ENCODE measurements at places on chromosomes 13 and 19. TPM values are rescaled to one million over a fixed set of nuclear protein-coding genes. Genes with fewer than 3 reads are reported as not detected.

ZNF599 gene
- 12.1 TPM for total RNA-seq

FXYD1 gene
- 2.0 TPM for total RNA-seq

URAD gene
- not detected for total RNA-seq

DNA sequence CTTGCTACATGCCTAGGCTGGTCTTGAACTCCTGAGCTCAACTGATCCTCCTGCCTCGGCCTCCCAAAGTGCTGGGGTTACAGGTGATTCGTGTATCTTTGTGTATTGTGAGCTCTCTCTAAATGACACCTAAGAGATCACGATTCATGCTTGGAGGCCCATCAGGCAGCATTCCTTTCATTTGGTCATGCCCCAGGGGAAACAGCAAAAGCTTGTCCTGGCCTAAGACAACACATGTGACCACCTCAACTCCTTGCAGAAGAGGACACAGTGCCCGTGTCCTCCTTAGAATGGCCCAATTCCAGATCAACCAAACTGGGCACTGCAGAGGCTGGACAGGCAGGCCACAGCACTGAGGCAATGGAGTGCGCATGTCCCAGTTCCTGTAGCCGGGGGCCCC is 32.5 kb downstream of the ZC3H4 start:
- DNase-seq, result no peak

DNA sequence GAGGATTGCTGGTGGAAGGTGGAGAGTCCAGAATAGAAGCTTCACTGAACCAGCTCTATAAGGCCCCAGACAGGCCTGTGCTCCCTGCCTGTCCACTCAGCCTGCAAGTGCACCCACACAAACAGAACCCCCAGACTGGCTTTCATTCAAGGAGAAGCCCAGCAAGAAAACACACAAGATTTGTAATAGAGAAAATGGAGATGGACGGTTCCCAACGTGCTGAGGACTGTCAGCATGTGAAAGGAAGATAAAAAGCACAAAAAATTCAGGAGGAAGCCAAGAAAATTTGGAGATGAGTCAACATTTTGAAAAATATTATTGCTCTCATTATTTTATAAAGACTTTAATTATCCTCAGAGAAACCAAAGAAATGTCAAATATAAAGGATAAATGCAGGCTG is 218.2 kb upstream of the SLC10A2 start:
- DNase-seq, result no peak

- DNase-seq, result no peak
Measured at GRCh38 chr19:11401808-11402543, 17.1 kb downstream of the RGL3 start.

GRCh38 chr13:90027409-90027808 is 1320.1 kb upstream of the MIR17HG start:
- no peak for DNase-seq

DNA sequence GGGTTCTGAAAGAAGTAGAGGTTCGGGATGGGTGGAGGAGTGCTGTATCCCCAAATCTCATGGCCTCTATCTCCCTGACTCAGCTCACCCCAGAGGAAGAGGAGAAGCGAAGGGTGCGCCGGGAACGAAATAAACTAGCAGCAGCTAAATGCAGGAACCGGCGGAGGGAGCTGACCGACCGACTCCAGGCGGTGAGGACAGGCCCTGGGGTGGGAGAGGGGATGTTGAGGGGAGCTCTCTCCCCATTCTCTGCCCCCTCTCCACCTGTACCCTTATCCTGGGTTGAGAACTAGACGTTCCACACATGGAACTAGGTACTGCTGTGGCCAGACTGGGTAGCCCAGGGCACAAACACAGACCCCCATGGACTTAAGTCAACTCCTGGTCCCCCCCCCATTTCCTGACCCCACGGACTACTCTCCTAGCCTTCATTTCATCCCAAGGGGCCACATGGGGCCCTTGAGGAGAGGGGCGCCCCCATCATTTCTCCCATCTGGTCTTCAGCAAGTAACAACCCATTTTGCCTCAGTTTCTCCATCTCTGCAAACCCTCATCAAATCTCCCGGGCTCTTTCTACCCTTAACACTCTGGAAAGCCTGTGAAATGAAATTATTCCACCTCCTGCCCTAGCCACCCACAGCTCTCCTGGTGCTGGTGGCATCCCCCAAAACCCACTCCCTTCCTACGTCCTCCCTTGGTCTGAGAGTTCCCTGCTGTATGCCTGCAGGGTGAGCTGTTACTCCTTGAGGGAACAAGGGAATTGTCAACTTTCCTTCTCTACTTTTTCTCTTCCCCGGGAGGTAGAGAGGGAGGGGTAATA is 3.5 kb downstream of the FOSB start:
- DNase-seq, result no peak

- no peak for DNase-seq
Measured at GRCh38 chr13:80717776-80718175, 376.9 kb upstream of the SPRY2 start.

- DNase-seq, result no peak
Measured at GRCh38 chr19:43300876-43301765, 31.8 kb upstream of the PSG9 start.

- DNase-seq, result no peak
Measured at GRCh38 chr19:54436628-54437252, 12.3 kb upstream of the LENG8 start.

GRCh38 chr13:20717581-20718542 is 14.4 kb downstream of the IL17D start:
- no peak for DNase-seq

- DNase-seq, result no peak
Measured at GRCh38 chr13:94342436-94343242, 136.8 kb downstream of the DCT start.

DNA sequence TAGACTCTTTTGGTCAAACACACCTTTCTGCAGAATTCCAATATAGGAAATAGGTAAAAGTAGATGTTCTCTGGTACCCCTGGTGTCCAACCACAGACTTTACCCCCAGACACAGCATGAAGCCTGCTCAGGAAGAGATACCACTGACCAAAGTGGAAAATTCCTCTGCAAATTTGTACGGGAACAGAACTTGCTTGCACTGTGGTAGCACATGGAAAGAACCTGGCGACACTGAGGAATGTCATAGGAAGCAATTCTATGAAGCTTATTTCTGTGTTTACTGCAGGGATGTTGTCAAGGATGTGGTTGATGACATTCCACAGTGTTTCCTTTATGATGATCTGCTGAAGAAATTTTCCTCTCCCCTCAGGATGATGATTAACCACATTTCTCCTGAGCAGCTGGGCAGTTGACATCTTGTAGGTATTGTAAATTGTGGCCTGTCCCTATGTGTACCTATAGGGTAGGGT is 48.9 kb upstream of the TNFSF11 start:
- DNase-seq, result no peak

- no peak for DNase-seq
Measured at GRCh38 chr19:38409631-38410133, 6.8 kb downstream of the FAM98C start.

DNA sequence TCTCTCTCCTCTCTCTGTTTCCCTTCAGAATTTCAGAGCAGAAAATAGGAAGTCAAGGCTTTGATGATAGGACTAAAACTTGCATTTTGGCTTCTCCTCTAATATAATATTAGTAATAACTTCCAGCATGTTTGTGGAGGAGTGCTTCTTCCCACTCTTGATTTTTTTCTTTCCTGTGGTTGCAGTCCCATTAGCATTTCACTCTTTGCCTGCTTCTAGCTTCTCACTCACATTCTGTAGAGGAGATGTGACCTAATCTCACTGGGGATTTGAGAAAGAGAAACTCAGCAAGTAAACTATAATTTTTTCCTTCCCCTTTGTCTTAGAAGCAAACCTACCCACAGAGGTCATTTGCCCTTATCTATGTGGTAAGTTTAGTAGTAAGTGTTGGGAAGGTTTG is 169.4 kb upstream of the HTR2A start:
- DNase-seq, result no peak
